ENCODE measurements at places on chromosomes 3 and 15.

- DNase-seq, result no peak
Measured at GRCh38 chr3:183537295-183537730, 18.2 kb downstream of the KLHL6 start.

DNA sequence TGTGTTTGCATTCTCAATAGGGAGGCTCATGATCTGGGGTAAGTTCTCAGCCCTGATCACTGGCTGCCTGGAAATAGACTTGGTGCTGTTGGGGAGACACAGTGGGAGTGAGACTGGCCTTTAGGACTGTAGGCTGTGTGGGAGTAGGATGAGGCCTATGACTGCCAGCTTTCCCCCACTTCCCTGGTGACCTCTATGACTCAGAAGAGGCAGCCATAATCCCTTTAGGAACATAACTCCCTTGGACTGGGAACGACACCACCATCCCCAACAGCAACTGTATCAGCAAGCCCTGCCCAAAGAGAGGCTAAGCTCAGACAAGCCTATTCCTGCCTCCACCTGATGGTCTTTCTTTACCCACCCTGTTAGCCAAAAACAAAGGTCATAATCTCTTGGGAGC lies 91.3 kb downstream of the SUCNR1 start:
- DNase-seq, result no peak

- DNase-seq, result no peak
Measured at GRCh38 chr3:154730186-154730585, 300.2 kb upstream of the GPR149 start.

- DNase-seq, result no peak
Measured at GRCh38 chr3:168212664-168213285, 117.1 kb upstream of the GOLIM4 start.

- no peak for DNase-seq
Measured at GRCh38 chr3:111547631-111548030, 5.6 kb downstream of the CD96 start.

DNA sequence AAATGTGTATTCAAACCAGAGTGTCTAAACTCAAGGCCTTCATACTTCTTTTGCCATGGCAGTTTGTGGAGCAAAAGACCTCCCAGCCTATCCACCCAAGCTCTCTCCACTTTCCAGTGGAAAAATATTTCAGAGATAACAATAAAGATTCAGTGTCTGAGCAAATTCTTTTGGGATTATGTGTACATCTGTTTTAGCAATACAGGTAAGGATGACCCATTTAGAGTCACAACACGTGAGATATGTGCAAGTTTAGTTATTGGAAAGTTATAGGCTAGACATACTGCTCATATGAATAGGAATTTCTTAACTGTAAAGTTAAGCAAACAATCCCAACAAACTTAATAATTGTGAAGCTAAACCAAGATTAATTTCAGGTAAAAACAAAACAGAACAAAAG lies 174.5 kb upstream of the LRIG1 start:
- no peak for DNase-seq

DNA sequence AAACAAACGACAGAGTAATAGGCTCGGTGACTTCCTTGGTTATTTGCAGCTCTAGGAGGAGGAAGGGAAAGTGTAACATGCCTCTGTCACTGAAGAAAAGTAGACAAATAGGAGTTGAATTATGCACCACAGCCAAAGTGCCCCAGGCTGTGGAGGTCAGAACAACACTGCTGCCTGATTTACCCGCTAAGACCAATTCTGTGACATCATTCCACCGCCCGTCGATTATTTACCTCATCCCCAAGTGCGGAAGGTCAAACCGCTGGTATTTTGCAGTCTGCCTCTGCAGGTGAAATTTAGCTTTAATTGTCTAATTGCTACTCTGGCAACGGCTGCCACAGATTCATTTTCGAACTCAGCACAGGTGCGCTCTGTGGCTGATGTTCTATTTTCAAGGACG lies 106.3 kb upstream of the PRICKLE2 start:
- no peak for DNase-seq

DNA sequence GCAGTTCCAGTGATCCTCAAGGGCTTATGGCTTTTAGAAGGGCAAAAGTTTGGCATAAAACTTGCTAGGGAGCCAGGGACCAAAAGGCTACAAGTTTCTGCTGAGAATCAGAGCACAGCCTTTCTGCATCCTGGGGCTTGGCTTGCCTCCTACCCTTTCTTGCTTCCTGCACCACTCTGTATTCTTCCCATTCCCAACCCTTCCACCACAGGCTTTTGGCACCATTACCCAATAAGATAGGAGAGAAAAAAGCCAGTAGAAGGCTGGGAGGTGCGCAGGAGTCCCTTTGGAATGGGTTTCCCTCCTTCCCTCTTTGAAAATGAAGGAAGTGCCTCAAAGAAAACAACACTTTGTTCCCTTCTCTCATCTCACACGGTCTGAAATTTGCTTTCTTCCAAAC lies 268.6 kb downstream of the PDCD6IP start:
- no peak for DNase-seq
